Stimulated activated CD8-positive, alpha-beta memory T cell treated with anti-CD3 and anti-CD28 coated beads, Interleukin-2, amount 100 ng/mL, for 48 hours (primary cell): ENCODE measurements at places on chromosomes 12 and 14.

GRCh38 chr14:51520087-51520486 is 131.6 kb upstream of the FRMD6 start:
- DNase-seq, result no peak

DNA sequence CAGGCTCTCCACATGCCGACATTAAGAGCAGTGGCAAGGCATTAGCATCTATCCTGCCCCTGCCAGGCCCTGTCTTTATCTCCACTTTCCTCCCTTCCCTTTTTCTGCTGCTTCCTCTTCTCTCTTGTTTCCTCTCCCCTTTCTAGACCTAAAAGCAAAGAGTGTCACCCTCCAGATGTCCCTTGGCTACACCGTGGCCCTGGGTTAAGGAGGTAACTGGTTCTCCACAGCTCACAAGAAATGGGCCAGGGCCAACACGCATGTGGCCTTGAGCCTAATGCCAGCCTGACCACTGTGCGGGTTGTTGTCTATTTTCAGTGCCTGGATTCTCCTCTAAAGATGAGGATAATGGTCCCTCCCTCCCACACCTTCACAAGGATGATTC is 41.7 kb upstream of the DDX11 start:
- no peak for DNase-seq

DNA sequence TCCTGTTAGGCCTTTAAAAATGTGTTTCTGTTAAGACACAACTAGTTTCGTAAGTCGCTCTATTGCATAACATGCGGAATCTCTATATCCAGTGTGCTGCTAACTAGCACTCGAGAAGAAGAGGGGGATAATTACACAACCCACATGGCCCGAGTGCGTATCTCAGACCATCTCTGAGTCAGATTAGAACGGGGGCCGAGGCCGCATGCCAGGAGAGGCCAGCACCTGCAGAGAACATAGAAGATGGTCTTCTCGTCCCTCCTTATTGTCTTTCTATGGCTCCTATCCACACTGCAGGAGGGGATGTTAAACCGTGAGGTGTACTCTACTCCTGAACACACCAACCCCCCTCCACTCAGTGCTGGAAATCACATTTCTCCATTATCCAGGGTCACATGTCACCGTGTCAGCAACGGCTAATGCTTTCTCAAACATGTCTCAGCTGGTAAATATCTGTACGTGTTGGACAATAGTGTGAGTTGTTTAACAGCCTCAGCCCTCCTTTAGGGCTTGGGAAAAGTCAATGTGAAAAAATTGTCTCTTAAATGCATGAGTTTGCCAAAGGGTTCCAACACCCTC is 56.3 kb downstream of the CCDC88C start:
- DNase-seq, result no peak

DNA sequence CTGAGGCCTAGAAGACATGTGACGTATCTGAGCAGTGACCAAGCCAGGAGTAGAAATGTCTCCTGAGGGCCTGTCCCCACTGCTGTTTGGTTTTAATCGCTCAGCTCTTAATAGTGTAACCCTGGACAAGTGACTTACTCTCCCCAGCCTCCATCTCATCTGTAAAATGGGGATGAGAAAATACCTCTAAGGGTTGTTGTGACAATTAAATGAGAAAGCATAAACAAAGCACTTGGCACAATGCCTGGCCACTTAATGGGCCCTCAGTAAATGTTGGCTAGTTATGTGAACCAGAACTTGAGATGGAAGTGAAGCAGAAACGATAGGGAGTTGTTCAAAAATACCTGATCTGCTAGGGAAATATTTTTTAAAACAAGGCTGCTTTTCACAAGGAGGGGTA is 58.2 kb downstream of the HMGA2 start:
- no peak for DNase-seq

DNA sequence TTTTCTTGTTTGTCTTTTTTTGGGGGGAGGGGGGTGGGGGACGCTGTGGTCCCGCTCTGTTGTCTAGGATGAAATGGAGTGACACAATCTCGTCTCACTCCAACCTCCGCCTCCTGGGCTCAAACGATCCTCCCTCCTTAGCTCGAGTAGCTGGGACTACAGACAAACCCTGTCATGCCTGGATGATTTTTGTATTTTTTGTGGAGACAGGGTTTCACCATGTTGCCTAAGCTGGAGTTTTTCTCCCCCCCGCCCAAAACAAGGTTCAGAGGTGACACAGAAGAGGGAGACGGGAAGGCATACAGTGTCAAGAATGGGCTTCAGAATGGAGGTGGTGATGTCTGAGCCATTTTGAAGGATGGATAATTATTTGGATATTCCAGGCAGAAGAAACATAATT is 116.9 kb upstream of the ATF1 start:
- no peak for DNase-seq

DNA sequence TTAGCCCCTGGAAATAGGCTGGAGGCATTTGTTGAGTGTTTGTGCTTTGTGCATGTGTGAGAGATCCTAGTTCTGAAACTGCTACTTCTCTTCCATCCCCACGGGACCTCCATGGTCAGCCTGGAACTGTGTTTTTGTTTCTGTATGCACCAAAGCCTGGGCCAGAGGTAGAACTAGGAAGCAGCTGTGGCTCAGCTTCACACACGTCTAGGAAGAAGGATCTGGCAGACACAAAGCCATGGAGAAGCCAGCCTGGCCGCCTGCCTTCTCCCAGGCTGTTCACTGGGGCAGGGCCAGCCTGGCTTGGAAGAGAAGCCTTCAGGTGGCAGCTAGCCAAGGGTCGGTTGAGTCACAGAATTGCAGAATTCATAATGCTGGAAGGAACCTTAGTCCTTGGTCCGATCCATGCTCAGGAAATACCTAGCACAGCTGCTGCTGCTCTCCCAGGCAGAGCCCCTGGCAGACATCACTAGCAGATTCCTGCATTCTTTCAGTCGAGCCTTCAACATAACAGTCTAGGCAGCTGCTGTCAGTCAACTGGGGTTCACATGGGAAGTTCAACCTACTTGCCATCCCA is 27.0 kb downstream of the RIN3 start:
- no peak for DNase-seq

DNA sequence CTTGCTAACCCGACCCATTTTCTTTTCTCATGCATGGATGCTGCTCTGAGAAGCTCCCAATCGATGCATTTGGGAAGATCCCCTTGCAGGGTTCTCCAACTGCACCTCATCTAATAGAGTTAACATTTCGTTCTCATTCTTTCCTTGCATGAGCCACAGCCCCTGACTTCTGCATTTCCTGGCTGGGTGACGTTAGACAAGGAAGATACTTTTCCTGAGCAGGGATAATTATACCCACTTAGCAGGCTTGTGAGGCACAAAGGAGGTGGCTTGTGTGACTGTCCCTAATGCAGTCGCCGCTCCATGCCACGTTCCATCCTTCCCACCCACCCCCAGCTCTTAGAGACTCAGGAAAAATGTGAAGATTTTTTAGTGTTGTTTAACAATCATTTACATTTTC is 195.1 kb downstream of the CHST11 start:
- no peak for DNase-seq

DNA sequence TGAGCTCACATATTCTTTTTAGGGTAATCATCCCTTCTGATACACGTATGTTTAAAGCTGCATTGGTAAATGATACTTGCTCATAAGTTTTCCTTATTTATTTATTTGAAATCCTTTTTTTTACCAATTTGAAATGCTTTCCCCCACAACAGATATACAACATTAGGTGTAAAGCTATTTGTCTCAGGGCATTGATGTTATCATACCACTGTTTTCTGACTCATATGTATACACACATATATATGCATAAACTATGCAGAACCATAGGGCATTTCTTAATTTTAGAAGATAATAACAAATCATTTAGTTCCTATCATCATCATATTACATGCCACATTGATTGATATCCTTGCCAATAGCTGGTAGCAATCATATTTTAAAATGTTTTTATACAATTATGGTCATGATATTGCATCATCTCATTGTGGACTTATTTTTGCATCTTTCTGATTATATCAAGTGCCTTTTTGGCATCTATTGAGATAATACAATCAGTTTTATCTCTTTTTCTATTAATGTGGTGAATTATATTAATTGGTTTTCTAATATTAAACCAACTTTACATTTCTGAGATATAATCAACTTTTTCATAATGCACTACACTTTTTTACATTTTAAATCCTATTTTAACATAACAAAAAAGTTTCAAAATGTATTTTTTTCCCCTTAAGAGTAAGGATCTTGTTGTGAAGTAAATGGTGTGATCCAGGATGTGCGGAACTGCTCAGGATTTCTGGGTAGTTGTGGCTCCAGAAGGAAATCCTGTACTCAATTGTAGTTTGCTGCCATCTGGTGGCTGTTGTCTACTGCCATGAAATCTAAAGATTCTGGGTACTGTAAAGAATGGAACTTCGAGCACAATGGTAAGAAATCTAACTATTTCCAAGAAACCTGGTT is 16.7 kb downstream of the OR9K2 start:
- DNase-seq, result peak; percentile 13

DNA sequence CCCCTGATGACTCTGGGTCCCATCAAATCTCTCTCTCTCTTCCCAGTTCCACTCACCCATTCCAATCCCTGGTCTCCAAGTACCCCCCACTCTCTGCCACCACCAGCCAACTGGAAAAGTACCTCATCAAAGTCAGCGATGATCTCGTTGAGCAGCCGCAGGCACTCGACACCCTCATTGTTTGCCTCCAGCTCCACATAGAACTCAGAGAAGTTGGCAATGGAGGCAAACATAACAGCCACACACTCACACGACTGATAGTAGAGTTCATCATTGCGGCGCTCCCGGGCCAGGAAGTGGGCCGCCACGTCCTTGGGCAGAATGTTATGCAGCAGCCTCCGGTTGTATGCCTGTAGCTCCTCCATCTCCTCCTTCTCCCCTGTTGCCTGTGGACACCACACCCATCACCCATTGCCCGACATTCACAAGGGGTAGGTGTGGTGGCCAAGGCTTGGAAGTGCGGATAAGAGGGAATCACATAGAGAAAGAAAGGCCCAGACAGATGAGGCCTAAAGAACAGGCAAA is 17.2 kb downstream of the ADCY6 start:
- DNase-seq, result no peak

GRCh38 chr12:6370994-6371754 is 4.2 kb downstream of the SCNN1A start:
- no peak for DNase-seq

DNA sequence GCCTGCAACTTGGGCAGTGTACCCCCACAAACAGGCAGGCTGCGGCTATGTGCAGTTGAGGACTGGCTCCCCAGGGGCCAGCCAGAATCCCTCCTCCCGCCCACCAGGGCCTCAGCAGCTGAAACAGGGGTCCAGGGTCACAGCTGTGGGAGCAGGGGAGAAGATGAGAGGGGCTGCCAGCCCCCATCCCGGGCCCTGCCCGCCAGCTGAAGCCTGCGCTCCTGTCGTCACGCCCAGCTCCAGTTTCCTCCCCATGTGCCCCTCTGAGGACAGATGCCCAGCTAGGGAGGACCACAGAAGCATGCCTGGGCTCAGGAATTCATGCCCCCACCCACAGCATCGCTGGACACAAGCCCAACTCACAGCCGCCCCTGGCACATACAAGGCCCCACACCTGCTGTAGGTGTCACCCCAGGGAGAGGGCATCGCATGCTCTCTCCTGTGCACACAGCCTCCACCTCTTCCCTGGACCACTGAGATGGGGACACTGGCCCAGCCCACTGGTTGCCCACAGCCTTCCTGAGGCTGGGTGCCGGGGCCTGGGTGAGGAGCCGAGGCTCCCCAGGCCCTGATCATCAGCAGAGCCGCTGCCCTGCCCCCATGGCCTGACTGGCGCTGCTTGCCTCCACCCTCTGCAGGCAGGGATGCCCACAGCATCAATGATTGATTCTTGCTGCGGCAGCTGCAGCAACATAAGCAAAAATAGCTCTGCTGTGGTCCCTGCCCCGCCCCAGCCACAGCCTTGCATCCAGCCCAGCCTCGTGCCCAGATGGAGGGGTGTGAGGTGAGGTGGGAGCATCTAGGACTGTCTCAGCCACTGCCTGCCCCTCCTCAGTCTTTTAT is 3.7 kb upstream of the CLBA1 start:
- no peak for DNase-seq

- DNase-seq, result no peak
These were observed 105.2 kb upstream of the EIF5 start for GRCh38 chr14:103228866-103229265.

GRCh38 chr12:23950775-23951451 is 1.4 kb upstream of the SOX5 start:
- no peak for DNase-seq

DNA sequence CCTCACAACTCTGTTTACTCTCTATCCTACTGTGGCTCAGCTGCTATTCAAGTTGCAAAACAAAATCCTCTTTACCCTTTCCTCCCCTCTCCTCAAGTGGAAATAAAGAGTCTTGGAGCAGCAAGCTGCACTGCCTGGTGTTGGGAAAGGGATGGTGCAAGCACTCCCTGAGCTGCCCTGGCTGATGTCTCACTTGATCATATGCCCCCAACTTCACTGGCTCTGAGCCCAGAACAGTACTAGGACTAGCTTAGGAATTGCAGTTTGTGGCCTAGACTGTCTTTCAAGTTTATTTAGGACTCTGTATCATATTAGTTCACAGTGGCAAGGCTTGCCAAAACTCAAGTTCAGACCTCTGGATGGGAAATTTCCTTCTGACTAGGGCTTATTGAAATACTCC is 1683.8 kb upstream of the SEL1L start:
- DNase-seq, result no peak

- DNase-seq, result no peak
These were observed 7.7 kb downstream of the HOXC8 start for GRCh38 chr12:54016478-54016964.

DNA sequence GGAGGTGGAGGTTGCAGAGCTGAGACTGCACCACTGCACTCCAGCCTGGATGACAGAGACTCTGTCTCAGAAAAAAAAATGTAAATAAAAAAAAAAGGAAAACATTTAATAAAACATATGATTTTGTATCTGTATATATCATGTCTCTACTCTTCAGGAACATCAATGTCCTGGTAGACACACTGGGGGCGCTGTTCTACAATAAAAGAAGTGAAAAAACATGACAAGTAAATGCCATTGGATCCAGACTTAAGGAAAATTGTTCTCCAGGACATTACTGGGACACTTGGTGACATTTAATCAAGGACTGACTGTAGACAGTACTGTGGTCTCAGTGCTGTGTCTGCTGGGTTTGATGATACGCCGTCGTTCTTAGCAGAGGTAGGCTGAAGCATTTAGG is 15.5 kb upstream of the KLC1 start:
- DNase-seq, result no peak

- DNase-seq, result no peak
These were observed 1749.6 kb upstream of the FLRT2 start for GRCh38 chr14:83780321-83780720.

GRCh38 chr12:712172-712863 is 40.1 kb upstream of the WNK1 start:
- DNase-seq, result no peak

DNA sequence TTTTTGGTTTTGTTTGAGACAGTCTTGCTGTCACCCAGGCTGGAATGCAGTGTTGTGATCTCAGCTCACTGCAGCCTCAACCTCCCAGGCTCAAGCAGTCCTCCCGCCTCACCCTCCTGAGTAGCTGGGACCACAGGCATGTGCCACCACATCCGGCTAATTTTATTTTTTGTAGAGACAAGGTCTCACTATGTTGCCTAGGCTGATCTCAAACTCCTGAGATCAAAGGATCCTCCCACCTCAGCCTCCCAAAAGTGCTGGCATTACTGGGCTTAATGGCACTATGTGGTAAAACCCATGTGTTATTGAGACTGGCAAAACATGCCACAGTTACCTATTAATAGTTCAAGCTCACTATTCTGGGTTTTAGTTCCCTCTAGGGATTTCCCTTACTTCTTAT is 51.2 kb upstream of the KCNH3 start:
- DNase-seq, result no peak

- no peak for DNase-seq
These were observed 44.6 kb upstream of the FAR2 start for GRCh38 chr12:29104516-29104915.

GRCh38 chr14:79661752-79662151 is 549.6 kb downstream of the DIO2 start:
- no peak for DNase-seq

- DNase-seq, result no peak
These were observed 610 bp downstream of the VSIG10 start for GRCh38 chr12:118103201-118103600.
